ENCODE measurements at places on chromosomes 7 and 10.

DNA sequence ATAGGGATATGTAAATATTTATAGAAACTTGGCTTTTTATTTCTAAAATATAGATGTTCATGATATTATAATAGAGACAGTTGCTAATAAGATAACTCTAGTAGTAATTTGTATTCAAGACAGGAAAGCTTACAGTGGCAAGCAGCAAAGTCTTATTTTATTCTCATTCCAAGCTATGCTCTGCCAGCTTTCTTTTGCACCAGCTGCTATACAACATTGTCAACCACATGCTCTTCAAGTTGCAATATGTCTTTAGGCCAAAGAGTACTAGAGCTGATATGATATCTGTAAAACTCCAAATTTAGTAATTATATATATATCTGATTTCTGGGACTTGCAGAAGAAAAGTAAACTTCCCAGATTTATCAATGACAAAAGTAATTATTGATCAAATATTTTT, 350.1 kb downstream of the HGF start:
- no peak for DNase-seq

DNA sequence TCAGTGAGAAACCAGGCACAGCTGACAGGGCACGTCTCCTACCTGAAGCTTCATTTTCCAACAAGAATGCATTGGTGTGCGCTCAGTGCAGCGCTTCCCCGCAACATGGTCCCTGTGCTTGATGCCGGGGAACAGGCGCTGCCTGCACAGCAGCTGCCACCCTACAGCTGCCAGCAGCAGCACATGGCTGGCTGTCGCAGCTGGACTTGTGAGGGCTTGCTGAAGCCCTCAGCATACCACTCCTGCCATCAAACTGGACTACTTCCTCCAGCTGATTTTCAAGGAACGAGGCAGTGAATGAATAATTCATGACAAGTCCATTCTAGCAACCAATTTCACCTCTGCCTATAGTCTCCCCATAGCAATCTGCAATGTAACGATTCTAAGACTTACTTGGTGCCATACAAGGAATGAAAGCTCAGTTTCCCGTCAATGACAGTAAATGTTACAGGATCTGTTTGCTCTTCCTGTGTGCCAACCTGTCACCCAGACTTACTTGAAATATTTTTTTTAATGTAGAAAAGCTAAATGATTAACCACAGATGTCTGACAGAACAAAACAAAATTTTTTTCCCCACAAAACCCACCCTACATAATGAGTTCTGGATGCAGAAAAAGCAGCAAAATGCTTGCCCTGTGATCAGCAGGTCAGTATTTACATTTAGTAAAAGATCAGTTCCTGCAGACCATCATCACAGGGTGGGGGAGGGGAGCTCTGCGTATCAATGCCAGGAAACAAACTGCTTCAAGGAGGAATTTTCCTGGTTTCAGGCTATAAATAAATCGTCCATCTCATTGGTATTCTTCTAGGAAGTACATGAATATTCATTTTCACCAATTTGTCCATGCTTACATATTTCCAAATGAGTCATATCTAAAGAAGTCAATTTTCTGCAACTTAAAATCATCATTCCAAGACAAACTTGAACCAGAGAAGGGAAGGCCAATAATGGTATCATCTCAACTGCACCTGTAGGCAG, 140.6 kb downstream of the ALOX5 start:
- no peak for DNase-seq

GRCh38 chr10:60495338-60496055, 105.8 kb upstream of the ANK3 start:
- no peak for DNase-seq

- DNase-seq = no peak
Measured at GRCh38 chr7:88546808-88547207, 212.7 kb upstream of the ZNF804B start.

DNA sequence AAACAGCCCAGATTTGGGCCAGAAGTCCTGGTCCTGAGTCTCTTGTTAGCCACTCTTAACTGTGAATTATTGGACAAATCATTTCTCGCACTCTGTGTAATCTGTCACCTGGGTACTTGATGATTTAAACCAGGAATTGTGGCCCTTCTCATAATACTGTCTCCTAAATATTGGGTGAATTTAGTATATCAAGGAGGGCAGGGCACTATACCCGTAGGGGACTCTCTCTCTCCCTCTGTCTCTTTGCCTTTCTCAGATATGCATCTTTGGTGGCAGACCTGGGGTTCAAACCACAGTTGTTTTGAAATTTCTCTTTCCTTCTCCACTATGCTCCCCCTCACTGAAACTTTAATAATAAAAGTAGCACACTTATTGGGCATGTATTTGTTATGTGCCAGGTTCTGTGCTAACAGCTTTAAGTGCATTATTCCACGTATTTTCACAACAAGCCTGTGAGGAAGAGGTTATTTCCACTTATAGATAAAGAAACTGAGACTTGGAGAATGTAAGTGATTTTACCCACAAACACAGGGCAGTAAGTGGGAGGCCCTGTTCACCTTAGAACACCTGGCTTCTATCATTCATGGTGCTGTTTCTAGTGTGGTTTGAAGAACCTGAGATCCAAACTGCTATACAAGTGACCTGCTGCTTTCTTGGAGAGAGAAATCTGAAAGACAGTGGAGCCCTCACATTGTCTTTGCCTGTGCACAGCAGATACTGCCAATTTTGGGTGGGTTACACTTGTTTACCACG, 11.8 kb downstream of the FAS start:
- DNase-seq = no peak

- no peak for DNase-seq
Measured at GRCh38 chr10:38093816-38094157, 350 bp upstream of the ZNF37A start.

- no peak for DNase-seq
Measured at GRCh38 chr7:16498122-16498521, 28.5 kb upstream of the LRRC72 start.

- peak; percentile 13 for DNase-seq
Measured at GRCh38 chr7:157612664-157613561, 276.1 kb downstream of the DNAJB6 start.

DNA sequence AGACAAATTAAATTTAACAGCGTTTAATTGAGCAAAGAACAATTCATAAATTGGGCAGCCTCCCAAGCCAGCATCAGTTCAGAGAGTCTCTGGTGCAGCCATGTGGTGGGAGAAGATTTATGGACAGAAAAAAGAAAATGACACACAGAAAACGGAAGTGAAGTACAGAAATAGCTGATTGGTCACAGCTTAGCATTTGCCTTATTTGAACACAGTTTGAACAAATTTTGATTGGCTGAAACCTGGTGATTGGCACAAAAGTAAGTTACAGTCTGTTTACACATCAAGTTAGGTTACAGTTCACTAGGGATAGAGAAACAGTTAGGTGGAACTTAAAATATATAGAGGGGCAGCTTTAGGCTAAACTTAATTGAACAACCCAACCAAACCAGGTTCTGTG, 720.1 kb downstream of the TYW1 start:
- DNase-seq = no peak

GRCh38 chr7:268991-269390, 21.0 kb upstream of the FOXL3 start:
- DNase-seq = no peak

GRCh38 chr10:61139592-61139953, 195.6 kb upstream of the RHOBTB1 start:
- no peak for DNase-seq

DNA sequence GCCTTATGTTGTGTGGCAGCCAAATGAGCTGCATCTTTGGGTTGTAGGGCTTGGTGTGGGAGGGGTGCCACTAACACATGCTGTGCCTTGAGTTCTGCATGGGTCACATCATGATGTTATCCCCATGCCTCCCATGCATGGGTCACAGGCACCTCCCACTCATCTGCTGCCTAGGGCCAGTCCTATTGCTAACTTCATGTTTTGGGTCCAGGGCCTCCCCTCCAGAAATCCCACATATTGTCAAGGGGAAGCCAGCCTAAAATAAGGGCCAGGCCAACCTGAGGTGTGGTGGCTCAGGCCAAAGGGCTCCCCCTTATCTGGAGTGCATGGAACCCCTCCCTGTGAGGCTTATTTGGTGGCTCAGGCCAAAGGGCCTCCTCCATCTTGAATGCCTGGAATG, 299.0 kb downstream of the RPS24 start:
- no peak for DNase-seq

- DNase-seq = no peak
Measured at GRCh38 chr10:118763202-118763988, 8.6 kb upstream of the CACUL1 start.

DNA sequence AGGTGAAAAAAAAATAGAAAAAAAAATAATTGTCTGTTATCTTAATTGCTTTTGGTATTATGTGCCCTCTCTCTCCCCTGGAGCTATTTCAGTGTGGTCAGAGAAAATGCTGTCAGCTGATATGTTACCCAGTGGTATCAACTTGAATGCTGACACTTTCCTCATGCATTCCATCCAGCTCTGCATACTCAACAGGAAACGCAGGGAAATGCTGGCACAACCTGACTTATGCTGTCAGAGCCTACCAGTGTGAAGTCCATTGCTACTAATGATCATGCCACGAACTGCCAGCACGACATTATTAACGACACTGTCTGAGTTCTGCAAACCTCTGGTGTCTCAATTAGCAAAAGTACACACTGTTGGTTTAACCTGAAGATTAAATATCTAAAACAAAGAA, 182.8 kb downstream of the ZWINT start:
- no peak for DNase-seq

DNA sequence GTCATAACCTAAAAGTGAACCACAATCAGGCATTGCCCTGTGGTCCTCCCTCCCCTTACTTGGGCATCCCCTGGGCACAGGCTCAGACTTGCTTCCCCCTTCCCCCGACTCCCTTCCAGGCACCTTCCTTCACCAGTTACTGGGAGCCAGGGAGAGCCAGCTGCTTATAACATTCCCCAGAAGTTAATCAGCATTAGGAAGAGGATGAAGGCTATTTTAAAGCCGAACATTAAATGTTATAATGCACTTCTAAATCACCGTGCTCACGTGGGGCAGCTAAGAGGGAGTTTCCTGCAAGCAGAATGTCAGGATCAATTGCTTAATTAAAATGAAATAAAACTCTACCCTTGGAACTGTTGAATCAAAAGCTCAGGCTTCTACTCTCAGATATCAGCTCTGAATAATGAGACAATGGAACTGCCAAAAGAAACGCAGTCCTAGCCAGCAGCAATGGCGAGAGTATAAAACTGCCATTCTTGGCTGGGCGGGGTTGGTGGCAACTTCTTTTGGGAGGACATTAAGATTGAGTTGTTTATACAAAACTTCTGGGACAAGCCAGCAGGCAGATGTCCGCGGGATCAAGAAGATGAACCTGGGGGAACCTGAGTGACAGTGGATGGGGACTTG, 169.5 kb downstream of the FANK1 start:
- no peak for DNase-seq

DNA sequence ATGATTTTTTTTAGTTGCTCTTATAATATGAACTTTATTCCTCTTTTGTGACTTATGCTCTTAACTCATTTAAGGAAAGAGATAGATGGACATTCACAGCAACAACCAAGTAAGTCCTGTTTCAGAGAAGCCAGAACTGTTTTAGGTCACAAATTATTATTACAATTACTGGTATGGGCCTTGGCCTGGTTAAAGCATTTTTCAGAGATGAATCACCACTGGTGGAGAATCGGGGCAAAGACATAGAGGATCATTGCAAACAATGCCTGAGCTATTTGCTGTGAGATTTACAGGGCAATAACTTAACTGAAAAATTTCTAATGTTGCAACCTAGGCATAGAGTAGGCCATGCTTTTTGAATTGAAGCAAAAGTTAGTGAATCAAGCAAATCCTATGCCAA, 138.0 kb upstream of the YAE1 start:
- no peak for DNase-seq

DNA sequence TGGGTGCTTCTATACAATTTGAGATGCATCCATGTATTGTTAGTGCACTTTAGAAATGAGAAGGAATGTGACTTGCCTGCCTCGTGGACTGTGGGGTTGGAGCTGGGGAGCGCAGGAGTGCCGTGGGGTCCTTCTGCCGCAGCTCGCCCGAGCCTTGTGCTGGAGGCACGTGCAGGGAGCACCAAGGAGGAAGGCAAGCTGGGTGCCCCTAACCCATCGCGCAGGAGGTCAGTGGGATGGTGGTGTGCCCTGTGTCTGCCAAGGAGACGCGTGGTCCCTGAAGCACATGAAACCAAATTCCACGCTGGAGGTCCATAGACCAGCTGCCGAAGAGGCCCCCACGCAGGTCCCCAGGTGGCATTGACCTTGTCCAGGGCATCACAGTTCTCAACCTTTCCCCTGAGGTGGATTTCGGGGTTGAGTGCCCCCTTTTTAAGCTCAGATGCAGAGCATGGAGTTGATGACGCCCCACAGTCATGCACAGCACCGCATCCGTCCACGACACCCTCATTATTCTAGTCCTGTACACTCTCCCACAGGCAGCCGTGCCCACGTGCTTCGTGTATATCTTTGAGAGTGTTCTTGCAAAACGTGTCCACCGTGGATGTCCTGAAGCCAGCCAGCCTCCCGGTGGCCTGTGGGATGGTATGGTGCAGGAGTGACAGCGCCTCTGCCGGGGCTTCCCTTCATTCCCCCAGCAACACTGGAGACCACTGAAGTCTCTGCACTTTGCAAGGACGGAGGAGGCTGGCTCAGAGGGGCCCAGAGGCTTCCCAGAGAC, 35.5 kb downstream of the FKBP6 start:
- DNase-seq = no peak

DNA sequence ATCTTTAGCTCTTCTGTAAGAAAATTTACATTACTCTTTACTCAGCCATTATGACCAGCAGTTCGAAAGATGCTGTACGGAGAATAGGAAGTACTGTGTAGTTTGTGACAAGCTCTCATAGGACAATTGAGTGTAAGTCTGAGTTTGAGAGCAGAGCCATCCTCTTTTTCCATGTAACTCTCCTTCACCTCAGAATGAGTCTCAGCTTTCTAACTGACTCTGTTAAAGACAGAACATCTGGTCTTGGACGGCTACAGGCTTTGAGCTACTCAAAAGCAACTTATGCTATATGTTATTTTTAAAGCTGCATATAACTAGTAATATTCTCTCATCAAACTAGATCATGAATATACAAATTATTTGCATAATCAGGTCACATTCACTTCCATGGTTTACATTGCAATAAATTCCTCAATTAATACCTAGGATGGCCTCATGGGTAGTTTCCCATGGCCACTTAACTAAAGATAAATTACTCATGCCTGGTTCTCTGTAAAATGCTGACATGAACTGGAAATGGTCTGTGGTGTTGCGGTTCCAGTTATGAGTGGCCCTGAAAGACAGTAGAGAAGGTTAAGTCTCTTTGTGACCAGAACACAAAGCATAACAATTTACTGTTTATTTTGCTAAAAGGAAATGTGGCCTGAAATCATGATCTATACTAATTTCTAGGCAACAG, 358.7 kb downstream of the PHF14 start:
- no peak for DNase-seq

GRCh38 chr10:14299556-14299955, 31.2 kb downstream of the FRMD4A start:
- DNase-seq = no peak

- DNase-seq = no peak
Measured at GRCh38 chr7:93315896-93316295, 83.7 kb downstream of the VPS50 start.

- DNase-seq = no peak
Measured at GRCh38 chr10:86979977-86980448, 11.7 kb downstream of the ADIRF start.
